Stimulated activated CD4-positive, alpha-beta T cell treated with anti-CD3 and anti-CD28 coated beads, Interleukin-2, amount 100 ng/mL, for 48 hours (primary cell): ENCODE measurements at places on chromosomes 7 and 10.
A peak's percentile ranks its signal among the peaks of the same experiment; 100 is the strongest.

- no peak for DNase-seq
Observed at GRCh38 chr10:88592906-88593305, 6.3 kb downstream of the LIPJ start.

DNA sequence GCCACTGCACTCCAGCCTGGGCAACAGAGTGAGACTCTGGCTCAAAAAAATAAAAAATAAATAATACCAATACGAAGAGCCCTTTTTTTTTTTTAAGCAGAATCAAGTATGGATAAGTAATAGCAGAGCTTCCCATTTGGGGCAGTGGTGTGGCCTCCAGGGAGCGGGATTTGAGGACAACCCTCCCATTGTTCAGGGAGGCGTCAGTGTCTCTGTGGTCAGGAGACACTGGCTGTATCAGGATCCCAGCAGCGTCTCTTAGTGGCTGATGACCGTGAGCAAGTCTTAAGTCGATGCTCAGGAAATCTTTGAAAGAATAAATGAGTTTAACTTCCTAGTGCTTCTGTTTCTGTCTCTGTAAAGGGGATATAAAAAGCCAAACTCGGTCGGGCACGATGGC lies 25.2 kb upstream of the SH2B2 start:
- DNase-seq: no peak

- no peak for DNase-seq
Observed at GRCh38 chr10:18155321-18155720, 15.1 kb downstream of the CACNB2 start.

DNA sequence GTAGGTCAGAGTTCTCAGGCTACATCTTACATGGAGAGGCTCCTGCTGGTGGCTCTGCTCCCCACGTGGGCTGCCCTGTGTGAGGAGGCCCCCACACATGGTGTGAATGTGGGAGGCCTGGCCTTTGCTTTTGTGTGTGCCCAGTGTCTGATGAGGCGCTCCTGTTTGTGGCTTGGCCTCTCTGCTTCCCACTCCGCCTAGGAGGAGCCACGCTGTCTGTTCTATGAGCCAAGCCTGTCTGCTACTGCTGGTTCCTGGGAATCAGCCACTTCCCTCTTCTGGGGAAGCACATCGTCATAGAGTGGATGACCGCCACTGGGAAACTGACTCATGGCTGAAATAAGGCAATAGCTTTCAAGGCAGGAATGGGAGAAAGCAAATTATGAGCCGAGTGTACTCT lies 87.1 kb downstream of the CYP26A1 start:
- no peak for DNase-seq

DNA sequence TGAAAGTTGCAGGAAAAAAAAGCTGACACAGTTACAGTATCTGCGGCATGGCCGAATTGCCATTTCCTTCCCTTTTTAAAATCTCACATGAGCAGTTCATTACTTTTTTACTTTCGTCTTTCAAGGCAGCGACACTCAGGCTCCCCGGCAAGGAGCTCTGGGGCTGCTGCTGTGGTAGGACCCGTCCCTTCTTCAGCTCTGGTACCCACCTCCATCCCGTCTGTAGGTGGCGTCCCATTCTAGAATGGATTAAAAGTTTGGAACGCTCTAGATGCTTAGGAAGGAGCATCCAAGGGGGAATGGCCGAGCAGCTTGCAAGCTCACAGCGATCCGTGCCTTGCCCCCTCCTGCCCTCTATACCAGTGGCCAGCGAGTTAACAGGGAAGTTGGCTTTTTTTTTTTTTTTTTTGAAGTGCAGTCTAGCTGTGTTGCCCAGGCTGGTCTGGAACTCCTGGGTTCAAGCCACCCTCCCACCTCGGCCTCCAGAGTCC lies 22.8 kb upstream of the TTYH3 start:
- no peak for DNase-seq

- DNase-seq: no peak
Observed at GRCh38 chr7:128732521-128733277, 6.5 kb upstream of the CALU start.

DNA sequence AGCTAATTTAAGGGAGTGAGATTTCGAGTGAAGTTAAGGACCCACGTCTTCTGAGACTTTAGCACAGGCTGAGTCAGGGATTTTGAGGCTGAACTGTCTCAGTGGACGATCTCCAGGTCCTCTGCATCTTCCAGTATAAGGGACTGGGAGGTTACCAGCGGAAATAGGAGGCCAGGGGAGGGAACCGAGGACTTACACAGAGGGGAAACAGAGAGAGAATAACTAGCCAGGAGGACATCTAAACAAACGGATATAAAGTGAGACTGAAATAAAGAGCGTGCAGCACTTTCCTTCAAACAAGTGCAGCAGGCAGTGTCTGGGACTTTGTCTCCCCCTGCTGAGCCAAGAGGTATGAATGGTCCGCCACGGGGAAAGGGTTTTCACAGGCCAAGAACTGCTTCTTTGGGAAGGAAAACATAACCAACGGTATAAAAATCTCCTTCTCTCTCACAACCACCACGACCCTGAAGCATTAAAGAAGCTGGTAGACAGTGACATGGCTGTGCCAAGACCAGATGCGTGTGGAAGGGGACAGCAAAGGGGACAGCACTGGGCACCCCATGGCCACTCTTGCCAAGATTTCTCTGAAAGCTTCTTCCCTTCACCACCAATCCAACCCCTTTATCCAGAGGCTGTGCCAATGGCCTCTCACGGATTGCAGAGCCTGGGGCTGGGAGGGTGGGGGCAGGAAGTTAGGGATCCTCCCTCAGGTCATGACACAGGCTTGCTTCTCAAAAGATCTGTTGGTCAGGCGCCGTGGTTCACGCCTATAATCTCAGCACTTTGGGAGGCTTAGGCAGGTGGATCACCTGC lies 72.0 kb downstream of the SLC37A3 start:
- peak; percentile 30 for DNase-seq

DNA sequence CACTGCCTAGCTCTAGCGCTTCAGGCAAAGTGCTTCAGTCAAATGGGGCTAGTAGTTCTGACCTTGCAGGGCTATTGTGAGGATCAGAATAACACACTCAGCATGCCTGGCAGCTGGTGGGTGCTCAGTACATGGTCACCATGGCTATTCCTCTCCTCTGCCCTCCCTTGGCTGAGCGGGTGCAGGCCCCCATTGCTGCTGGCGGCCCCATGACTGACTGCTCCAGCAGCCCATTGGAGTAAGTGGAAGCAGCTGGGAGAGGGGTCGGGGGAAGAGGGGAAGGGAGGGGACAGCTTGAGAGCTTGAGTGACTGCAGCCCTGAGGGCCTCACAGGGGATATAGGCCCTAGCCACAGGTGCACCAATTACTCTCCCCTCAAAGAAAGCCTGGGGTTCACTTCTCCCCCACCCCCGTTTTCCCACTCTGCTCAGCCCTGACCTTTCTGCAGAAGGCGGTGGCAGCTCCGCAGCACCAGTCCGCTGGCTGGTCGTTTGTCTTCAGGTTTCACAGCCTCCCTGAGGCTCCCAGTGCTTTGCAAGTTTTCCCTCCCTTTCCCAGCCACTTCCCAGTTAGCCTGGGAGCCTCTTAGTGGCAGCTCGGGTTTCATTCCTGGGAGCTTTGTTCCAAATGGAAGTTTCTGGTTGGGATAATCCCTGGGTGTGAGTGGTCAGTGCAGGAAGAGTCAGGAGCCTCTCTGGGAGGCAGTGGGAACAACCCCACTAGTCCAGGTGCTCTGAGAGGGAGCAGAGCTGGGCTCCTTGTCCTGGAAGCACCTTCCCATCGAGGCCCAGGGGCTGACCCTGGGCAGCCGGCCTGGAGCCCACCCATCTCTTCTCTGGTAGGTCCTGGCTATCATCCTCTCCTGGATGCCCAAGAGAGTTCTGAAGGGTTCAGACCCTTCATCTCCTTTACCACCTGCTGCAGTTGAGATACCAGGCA lies 16.3 kb downstream of the FGF8 start:
- no peak for DNase-seq

DNA sequence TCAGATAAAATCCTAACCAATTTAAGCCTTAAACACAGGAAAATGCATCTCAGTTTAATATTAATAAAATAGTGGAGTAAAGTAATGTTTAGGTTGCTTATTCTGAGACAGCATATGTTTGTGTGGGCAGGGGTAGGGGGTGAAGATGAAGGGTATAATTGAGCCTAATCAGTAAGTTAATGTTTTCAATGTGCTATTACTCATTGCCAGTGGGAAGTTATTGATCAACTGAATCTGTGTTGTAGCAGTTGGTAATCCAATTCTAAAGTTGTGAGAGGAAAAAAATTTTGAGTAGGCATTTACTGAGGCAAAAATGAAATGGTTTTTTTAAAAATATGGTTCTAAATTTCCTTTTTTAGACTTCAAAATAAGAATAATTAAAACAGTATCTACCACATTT lies 16.5 kb downstream of the CFAP69 start:
- no peak for DNase-seq

DNA sequence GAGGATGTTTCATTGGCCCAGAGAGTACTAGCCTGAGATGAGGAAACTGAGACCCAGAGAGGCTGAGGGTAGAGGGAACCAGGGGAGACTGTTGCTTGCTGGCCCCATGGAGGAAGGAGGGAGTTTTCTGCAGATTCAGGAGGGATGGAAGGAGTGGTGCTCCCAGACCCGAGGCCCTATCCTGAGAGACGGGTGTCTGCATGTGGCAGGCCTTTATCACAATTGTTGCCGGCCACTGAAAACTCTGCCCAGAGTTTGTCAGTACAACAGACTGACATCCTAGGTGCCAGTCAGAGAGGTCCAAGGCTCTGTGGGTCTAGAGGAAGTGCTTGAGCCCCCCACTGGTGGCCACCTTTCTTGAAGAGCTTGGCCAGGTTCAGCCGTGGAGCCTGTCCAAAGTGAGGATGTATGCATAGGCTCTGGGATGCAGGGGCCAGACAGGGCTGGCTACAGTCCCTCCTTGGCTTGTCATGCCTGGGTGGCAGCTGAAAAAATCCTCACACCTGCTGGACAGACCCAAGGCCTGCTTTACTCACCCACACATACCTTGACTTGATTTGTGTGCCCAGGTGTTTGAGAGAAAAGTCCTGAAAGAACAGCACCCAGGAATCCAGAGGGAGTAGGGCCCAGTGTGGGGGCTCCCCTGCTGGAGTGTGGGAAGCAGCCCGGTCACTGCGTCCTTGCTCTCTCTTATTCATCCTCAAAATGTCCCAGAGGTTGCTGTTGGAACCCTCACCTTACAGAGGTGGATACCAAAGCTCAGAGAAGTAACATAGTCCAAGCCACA lies 65.2 kb downstream of the CLRN3 start:
- no peak for DNase-seq

GRCh38 chr7:80858141-80858903 lies 60.5 kb downstream of the SEMA3C start:
- no peak for DNase-seq

DNA sequence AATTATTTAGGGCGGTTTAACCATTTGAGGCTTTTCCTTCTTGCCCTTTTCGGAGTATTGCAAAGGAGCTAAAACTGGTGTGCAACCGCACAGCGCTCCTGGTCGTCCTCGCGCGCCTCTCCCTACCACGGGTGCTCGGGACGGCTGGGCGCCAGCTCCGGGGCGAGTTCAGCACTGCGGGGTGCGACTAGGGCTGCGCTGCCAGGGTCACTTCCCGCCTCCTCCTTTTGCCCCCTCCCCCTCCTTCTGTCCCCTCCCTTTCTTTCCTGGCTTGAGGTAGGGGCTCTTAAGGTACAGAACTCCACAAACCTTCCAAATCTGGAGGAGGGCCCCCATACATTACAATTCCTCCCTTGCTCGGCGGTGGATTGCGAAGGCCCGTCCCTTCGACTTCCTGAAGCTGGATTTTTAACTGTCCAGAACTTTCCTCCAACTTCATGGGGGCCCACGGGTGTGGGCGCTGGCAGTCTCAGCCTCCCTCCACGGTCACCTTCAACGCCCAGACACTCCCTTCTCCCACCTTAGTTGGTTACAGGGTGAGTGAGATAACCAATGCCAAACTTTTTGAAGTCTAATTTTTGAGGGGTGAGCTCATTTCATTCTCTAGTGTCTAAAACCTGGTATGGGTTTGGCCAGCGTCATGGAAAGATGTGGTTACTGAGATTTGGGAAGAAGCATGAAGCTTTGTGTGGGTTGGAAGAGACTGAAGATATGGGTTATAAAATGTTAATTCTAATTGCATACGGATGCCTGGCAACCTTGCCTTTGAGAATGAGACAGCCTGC lies 3.1 kb downstream of the FZD1 start:
- DNase-seq: no peak

- no peak for DNase-seq
Observed at GRCh38 chr10:47217113-47217512, 82.9 kb upstream of the GDF10 start.

- peak; percentile 6 for DNase-seq
Observed at GRCh38 chr10:16966991-16967865, 150.0 kb upstream of the RSU1 start.

- DNase-seq: no peak
Observed at GRCh38 chr10:116850058-116850611, 836 bp downstream of the ENO4 start.

DNA sequence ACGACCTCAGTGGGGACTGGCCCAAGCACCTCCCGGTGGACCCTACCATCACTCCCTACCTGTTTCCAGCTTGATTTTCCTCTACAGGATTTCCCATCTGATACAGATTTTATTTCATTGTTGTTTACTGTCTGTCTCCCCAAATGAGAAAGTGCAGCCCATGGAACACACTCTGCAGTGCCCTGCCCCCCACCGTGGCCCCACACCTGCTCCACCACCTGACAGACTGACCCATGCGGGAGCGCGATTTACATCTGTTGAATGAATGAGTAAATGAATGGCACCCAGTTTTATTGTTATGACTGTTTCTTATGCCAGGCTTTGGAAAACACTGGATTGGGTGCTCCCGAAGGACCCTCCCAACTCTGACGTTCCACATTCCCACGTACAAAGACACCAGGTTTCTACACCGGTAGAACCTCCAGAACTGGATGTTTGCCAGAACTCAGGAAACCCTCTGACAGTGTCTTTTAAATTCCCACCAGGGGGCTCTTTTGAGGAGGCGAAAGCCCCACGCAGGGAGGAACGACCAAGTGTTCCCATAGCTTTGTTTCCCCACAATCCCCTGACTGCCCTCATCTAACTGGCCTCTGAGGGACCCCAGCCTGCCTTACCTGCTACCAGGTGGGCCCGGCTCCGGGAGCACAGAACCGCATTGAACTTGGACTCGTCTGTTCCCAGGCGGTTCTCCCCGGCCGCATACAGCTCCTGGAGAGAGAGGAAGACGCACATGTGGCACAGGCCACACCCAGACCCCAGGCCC lies 29.0 kb downstream of the PLAC9 start:
- DNase-seq: no peak
